ENCODE measurements at places on chromosomes 11 and 22. TPM values are rescaled to one million over a fixed set of nuclear protein-coding genes. Genes with fewer than 3 reads are reported as not detected.

RAD9A gene
- total RNA-seq = 5.5 TPM

LARGE1 gene
- 3.6 TPM for total RNA-seq

PNPLA2 gene
- 15.0 TPM for total RNA-seq

NELL1 gene
- total RNA-seq = not detected

LDHA gene
- 446 TPM for total RNA-seq

UPK3A gene
- total RNA-seq = not detected

SELENOM gene
- 38.3 TPM for total RNA-seq

RIBC2 gene
- total RNA-seq = 0.72 TPM

GAS2 gene
- total RNA-seq = 1.2 TPM

HORMAD2 gene
- total RNA-seq = not detected

ANKRD13D gene
- total RNA-seq = 29.1 TPM

LINC01488 gene
- not detected for total RNA-seq

MISFA gene
- 0.54 TPM for total RNA-seq

UBE2L3 gene
- 28.7 TPM for total RNA-seq

MRGPRX4 gene
- not detected for total RNA-seq

RIMBP3C gene
- total RNA-seq = 0.09 TPM

LRRC56 gene
- 0.47 TPM for total RNA-seq

TRIM51 gene
- total RNA-seq = not detected
